ENCODE measurements at places on chromosomes 1 and 21. TPM values are rescaled to one million over a fixed set of nuclear protein-coding genes. Genes with fewer than 3 reads are reported as not detected.

- H3K27ac ChIP-seq: no peak overlapping the region
- no peak for DNase-seq
- no peak overlapping the region for H3K4me3 ChIP-seq
- H3K4me1 ChIP-seq: peaks cover 6% of the 10 kb centered on the region
- H3K36me3 ChIP-seq: no peaks in the 10 kb centered on the region
Measured at GRCh38 chr1:72362538-72362937, 80.2 kb upstream of the NEGR1 start.

DNA sequence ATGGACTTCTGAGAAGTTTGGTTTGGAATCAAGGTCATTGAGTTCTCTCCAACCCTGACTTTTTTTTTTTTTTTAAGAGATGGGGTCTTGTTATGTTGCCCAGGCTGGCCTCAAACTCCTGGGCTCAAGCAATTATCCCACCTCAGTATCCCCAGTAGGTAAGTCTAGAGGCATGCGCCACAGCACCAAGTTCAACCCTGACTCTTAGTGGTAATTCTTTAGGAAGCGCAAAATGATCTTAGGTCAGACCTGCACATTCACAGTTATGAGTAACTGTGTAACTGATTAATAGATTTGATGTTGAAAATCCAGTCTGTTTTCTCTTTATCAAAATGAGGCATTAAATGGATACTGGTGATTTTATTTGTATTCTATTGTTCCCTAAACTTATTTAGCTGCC lies 95.9 kb downstream of the GREM2 start:
- no peak overlapping the region for H3K27ac ChIP-seq
- H3K36me3 ChIP-seq: no peaks in the 10 kb centered on the region
- H3K4me1 ChIP-seq: no peaks in the 10 kb centered on the region
- H3K4me3 ChIP-seq: no peak overlapping the region
- no peak for DNase-seq
- no peaks in the 10 kb centered on the region for H3K27me3 ChIP-seq

CYP4A11 gene
- total RNA-seq: not detected

- DNase-seq: no peak
- H3K36me3 ChIP-seq: no peaks in the 10 kb centered on the region
- H3K4me1 ChIP-seq: peaks cover 9% of the 10 kb centered on the region
- H3K27me3 ChIP-seq: peaks cover 6% of the 10 kb centered on the region
Measured at GRCh38 chr1:160169553-160170399, 18.4 kb downstream of the ATP1A4 start.

- H3K27me3 ChIP-seq: no peaks in the 10 kb centered on the region
- H3K36me3 ChIP-seq: no peaks in the 10 kb centered on the region
- no peak overlapping the region for H3K27ac ChIP-seq
- H3K4me3 ChIP-seq: no peak overlapping the region
- H3K4me1 ChIP-seq: no peaks in the 10 kb centered on the region
Measured at GRCh38 chr1:95431235-95431634, 197.2 kb downstream of the RWDD3 start.

- no peak overlapping the region for H3K4me3 ChIP-seq
- no peaks in the 10 kb centered on the region for H3K36me3 ChIP-seq
- no peaks in the 10 kb centered on the region for H3K27me3 ChIP-seq
- no peak overlapping the region for H3K27ac ChIP-seq
Measured at GRCh38 chr1:244705261-244706234, 52.6 kb downstream of the DESI2 start.

- H3K4me1 ChIP-seq: peaks cover 6% of the 10 kb centered on the region
- no peaks in the 10 kb centered on the region for H3K36me3 ChIP-seq
- no peaks in the 10 kb centered on the region for H3K27me3 ChIP-seq
- DNase-seq: no peak
Measured at GRCh38 chr21:46032100-46032499, 50.5 kb downstream of the COL6A1 start.

DNA sequence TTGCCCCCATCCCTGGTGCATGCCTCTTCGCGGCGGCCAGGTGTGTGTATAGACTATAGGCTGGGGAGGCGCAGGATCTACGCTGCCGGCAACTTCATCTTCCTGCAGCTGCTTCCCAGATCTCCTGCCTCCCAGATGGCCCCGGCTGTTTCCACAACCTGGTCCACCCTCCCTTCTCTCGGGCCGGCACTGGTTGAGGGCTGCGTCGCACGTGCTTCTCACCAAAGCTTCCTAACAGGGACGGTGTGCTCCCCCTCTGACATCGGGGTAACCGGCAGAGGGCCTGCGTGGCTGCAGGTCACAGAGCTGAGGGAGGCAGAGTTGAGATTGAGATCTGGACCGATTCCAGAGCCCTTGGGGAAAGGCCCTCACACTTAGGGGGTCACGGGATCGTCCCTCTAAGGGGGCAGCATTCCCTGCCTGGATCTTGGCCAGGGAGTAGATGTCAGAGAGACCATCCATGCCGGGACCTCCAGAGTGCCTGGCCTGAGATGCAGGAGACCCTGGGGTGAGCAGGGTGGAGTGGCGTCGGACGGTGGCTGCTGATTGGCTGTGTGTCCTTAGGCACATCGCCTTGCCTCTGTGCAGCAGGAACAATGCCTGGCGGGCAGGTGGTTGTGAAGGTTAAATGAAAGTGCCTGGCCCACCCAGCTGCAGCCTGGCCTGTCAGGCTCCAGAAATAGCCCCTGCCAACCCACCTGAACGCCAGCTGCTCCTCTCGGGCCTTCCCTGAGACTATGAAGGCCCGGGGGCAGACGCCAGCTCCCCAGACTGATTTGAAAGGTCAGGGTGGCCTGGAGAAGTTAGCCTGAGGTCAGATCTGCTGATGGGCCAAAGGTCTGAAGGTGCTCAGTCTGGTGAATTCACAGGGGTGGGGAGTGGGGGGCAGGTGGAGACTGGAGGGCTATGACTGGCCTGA lies 6.1 kb upstream of the MASP2 start:
- DNase-seq: no peak
- H3K4me1 ChIP-seq: peaks cover 13% of the 10 kb centered on the region
- no peaks in the 10 kb centered on the region for H3K36me3 ChIP-seq
- H3K4me3 ChIP-seq: no peak overlapping the region

DNA sequence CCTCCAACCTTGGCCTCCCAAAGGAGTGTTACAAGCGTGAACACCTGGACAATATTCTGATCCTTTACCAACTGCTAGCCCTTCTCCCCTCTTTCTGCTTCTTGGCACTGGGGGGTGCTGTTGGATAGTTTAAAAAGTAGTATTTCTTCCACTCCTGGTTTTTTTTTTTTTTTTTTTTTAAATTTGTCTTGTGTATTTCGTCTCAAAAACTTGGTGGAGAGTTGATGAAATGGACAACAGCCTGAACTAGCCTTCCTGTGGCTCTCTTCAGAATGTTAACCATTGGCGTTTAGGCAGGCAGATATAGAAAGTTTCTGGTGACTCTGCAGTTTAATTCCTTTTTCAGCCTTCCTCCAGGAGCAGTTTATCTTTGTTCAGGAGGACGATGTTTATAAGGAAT lies 69.7 kb upstream of the USP24 start:
- H3K4me1 ChIP-seq: no peaks in the 10 kb centered on the region
- peak; percentile 51 for DNase-seq
- H3K27ac ChIP-seq: no peak overlapping the region
- H3K27me3 ChIP-seq: no peaks in the 10 kb centered on the region

GRCh38 chr21:26137379-26138060 lies 33.0 kb downstream of the APP start:
- no peak overlapping the region for H3K4me3 ChIP-seq
- no peaks in the 10 kb centered on the region for H3K27me3 ChIP-seq
- no peaks in the 10 kb centered on the region for H3K36me3 ChIP-seq
- peaks cover 38% of the 10 kb centered on the region for H3K4me1 ChIP-seq
- no peak for DNase-seq
- H3K27ac ChIP-seq: no peak overlapping the region

- H3K36me3 ChIP-seq: no peaks in the 10 kb centered on the region
- no peaks in the 10 kb centered on the region for H3K4me1 ChIP-seq
- H3K27ac ChIP-seq: peak overlapping the region; percentile 64
- no peaks in the 10 kb centered on the region for H3K27me3 ChIP-seq
Measured at GRCh38 chr1:172775606-172776005, 116.7 kb downstream of the FASLG start.

GRCh38 chr1:169604781-169605560 lies 18.7 kb upstream of the F5 start:
- no peaks in the 10 kb centered on the region for H3K4me1 ChIP-seq
- no peaks in the 10 kb centered on the region for H3K36me3 ChIP-seq
- no peak overlapping the region for H3K27ac ChIP-seq
- no peak overlapping the region for H3K4me3 ChIP-seq
- H3K27me3 ChIP-seq: no peaks in the 10 kb centered on the region

DNA sequence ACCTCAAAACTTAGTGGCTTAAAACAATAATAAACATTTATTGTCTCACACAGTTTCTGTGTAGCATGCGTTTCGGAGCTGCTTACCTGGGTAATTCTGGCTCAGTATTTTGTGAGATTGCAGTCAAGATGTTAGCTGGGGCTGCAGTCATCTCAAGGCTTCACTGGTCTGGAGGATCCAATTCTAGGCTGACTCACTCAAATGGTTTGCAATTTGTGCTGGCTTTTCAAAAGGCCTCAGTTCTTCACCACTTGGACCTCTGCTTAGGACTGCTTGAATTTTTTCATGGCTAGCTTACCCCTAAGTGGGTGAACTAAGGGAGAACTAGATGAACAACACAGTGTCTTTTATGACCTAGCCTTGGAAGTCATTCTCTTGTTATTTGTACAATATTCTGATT lies 21.0 kb downstream of the XPR1 start:
- no peak overlapping the region for H3K27ac ChIP-seq
- DNase-seq: no peak
- no peaks in the 10 kb centered on the region for H3K27me3 ChIP-seq
- H3K4me1 ChIP-seq: no peaks in the 10 kb centered on the region
- no peaks in the 10 kb centered on the region for H3K36me3 ChIP-seq
- no peak overlapping the region for H3K4me3 ChIP-seq

DNA sequence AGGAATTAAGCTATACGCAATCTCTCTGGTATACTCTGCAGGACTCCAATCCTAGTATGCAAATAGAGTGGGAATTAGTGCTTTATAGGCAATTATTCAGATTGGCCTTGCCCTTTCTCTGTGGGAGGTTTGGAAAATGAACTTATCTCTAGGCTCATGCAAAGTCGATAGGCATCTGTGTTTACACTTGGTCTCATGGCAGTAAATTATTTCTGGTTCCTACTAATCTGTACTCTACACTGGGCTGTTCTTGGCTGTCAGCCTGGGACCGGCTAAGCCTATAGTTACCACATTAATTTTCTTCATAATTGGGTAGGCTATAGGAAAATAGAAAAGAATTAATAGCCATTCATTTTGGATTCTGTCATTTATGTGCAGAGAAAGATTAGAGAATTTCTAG lies 544.6 kb downstream of the AMY1C start:
- no peaks in the 10 kb centered on the region for H3K4me1 ChIP-seq
- H3K4me3 ChIP-seq: no peak overlapping the region
- no peaks in the 10 kb centered on the region for H3K36me3 ChIP-seq
- no peak for DNase-seq

GRCh38 chr1:46605232-46605631 lies 1.2 kb upstream of the MKNK1 start:
- H3K4me3 ChIP-seq: no peak overlapping the region
- no peak overlapping the region for H3K27ac ChIP-seq
- no peaks in the 10 kb centered on the region for H3K36me3 ChIP-seq
- DNase-seq: no peak

GRCh38 chr1:201946224-201946908 lies at the start of gene LMOD1:
Gene LMOD1 (minus strand): TSS chr1:201946548. CDS start chr1:201946340, 208 bp downstream.
- peak within 1 kb of the TSS; percentile 37 for H3K4me3 ChIP-seq
- no peaks in the 10 kb centered on the region for H3K27me3 ChIP-seq
- peak; percentile 75 for DNase-seq
- no peak within 1 kb of the TSS for H3K27ac ChIP-seq

- H3K27ac ChIP-seq: no peak overlapping the region
- no peaks in the 10 kb centered on the region for H3K27me3 ChIP-seq
- DNase-seq: no peak
- H3K4me1 ChIP-seq: no peaks in the 10 kb centered on the region
Measured at GRCh38 chr1:59230622-59231021, 66.3 kb upstream of the FGGY start.
